ENCODE measurements at places on chromosomes 3 and 15. TPM values are rescaled to one million over a fixed set of nuclear protein-coding genes. Genes with fewer than 3 reads are reported as not detected.

GRCh38 chr3:24519368-24520100, 24.9 kb upstream of the THRB start:
- peak; percentile 51 for DNase-seq

DNA sequence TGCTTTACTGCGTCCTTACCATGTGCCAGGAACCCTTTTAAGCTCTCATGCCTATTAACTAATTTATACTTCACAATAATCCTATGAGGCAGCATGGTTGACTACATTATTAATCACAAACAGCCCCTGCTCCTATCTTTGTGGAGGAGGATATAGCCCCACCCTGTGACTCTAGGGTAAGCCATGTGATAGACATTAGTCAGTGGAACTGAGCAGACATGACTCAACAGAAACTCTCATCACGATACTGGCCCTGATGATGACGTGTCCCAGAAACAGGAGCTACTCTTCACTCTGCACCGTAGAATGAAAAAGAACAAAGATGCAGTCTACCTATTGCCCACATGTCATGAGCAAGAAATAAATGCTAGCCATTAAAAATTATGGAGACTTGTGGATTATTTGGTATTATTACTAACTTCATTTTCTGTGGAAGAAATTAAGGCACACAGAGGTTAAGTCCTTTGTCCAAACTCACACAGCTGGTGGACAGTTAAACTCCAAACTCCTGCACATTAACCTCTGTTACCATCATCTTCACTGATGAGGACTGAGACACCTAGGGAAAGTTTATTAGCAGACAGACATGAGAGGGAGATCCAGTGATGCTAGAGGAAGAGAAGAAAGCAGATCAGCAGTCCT, 51.2 kb downstream of the CFAP20DC start:
- DNase-seq, result no peak

- no peak for DNase-seq
These were observed 26.0 kb upstream of the MCTP2 start for GRCh38 chr15:94205366-94205765.

DNA sequence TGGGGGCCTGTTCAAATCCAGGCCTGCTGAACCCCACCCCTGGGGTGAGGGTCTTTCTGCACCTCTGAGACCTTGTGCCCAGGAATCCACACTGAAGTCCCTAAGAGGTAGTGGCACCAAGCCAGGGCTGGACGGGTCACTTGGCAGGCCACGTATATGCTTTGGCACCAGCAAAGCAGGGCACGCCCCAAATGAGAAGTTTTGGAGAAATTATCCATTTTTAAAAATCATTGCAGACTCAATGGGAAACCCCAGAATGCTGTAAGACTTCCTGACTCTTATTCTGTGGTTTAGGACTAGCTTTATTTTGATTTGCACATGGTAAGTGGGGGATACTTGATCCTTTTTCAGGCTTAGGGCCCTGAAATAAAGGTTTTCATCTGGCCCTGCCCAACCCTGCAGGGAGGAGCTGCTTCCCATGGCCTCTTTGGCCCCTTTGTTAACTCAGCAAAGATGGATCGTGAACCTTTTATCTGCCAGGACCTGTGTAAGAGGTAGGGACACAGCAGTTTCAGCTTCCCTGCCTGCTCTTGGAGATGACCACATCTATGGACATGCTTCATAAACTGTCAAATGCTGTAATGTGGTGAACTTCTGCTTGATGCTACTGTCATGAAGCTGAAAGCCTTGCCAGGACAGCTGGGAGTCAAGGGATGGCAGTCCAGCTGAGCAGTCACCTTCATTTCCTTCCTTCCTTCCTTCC, 88.0 kb downstream of the HMG20A start:
- peak; percentile 45 for DNase-seq

DNA sequence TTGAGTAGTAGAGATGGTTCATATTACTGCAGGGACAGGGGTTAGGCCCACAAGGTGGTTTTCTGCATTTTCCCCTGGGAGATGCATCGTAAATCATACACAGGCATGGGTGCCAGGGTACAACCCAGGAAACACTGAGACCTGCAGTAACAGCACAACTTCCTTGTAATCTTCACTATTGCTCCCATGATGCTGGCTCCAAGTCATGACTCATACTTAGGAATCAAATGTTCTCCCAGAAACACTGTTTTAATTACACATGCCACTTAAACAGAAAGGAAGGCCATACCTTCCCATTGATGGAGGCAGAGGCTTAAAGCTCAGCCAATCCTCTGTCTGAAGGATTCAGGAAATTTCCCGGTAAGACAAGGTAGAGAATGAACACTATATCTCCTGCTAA, 106.5 kb downstream of the ERC2 start:
- DNase-seq, result no peak

DNA sequence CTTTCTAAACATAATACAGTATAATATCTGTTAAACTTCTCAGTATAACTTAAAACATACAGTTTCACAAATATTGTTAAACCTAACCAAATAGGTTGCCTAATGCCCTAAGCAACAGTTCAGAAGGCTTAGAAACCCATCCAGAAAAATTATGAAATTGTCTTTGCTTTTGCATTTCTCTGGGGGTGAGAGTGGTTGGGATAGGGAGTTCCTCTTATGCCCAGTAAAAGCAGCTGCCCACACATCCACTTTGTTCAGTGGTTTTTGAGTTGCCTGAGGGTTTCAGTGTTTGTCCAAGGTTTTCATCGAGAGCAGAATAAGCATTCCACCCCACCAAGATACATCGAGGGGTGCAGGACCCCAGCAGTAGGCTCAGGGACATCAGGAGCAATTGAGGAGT, 179.4 kb downstream of the CDIN1 start:
- no peak for DNase-seq

GRCh38 chr3:151467069-151467468, 6.2 kb upstream of the IGSF10 start:
- no peak for DNase-seq

DNA sequence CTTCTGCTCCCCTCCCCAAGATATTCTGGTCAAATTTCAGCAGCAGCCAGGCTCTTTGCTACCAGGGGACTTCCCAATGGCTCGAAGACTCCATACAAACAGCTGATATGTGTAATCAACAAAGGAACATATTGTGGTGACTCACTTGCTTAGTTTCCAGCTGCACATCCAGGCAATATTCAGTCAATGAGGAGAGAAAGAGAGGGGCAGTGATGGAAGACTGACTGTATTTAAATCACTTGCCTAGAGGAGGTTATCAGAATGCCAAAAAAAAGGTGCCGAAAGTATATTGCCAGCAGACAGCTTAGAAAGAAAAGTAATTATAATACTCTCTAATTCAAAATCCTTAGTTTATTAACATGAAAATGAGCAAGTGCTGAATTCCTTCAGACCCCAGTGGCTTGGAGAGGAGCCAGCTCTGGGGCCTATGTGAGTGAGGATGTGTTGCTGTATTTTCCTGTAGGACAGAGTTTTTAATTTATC, 236.5 kb downstream of the LRTM1 start:
- no peak for DNase-seq

The SYNPR gene
- polyA plus RNA-seq, result not detected

The COL6A6 gene
- polyA plus RNA-seq, result 2.4 TPM

The PHLDB2 gene
- 12.3 TPM for polyA plus RNA-seq

The C2CD4A gene
- 0.08 TPM for polyA plus RNA-seq

Measured in testis (tissue), 5 donors.